GM20000 (cell line): ENCODE measurements at places on chromosomes 6 and 20.

- no peak for DNase-seq
These were observed 30.2 kb downstream of the SLC2A10 start for GRCh38 chr20:46739431-46740213.

GRCh38 chr20:59748619-59749191, 144.4 kb downstream of the PHACTR3 start:
- no peak for DNase-seq

DNA sequence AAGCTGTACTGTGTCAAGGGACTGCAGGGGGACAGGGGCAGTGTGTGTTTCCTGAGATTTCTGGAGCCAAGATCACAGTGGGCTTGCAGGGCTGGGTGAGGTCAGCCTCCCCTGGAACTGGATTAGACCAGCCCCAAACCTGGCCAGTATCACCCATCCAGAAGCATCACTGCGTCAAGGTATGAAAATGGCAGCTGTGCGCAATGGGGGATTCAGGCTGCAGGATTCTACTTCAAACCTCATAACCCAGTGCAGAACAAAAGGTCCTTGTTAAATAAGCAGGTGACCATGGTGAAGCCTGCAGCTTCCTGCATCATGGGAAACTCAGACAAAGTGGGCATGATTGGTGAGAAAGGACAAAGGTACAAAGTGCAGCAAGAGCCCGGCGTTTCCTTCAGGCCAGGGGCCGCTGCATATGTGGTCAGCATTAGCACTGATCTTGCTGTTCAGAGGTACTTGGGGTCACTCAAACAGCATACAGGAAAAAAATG, 33.4 kb downstream of the TRAF3IP2 start:
- DNase-seq, result no peak

DNA sequence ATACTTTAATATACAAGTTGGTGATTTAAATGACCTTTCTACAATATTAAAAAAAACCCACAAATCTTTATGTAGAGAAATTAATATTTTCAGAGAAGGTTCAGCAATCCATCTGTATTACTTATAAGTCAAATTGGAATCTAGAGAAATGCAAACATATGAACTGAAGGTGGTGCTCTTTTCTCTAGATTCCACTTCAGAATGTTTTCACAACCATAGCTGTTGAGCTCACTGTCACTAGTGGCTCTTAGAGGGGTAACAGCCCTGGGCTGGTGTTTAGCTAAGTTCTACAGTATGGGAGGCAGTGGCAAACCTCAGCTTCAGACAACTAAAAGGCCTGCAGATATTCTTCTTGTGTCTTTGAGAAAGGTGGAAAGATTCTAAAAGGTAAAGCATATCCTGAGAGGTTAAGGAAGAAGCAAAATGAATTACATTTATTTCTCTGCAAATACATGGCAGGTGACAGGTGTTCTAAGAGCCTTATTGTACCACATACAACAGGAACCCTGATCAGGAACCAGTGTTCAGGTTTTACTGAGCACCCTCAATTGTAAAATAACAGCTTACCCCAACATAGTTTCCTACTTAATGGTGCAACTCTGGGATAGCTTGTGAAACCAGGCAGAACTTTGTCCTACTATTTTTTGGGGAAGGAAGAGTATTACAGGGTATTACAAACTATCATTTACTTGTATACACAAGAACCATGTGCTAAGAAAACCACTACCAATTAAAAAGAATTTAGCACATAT, 56.6 kb upstream of the SAMHD1 start:
- peak; percentile 63 for DNase-seq

- DNase-seq, result peak; percentile 70
These were observed 89.8 kb upstream of the PAX1 start for GRCh38 chr20:21615617-21616080.

DNA sequence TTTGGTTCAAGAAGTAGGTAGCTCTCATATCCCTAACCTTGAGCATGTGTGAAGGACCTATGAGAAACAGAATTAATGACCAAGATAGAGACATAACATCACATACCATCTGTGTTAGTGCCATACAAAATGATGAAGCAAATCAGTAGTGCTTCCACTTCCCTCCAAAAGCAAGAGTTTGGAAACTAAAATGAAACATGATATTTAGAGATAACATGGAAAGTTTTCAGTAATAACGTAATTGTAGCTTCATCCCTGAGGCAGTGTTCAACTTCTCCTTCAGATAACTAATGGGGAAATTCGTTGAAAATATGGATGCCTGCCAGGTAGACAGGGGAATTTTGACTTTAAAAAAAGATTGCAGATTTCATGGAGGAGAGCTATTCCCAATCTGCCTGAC, 248.4 kb upstream of the IRAK1BP1 start:
- no peak for DNase-seq

GRCh38 chr6:15417811-15418210, 171.9 kb downstream of the JARID2 start:
- no peak for DNase-seq

GRCh38 chr20:58891718-58892140, 39.2 kb downstream of the GNAS start:
- DNase-seq, result peak; percentile 60

GRCh38 chr6:20188630-20189075, 23.6 kb downstream of the MBOAT1 start:
- DNase-seq, result no peak
